ENCODE measurements at places on chromosomes 1 and 21.

DNA sequence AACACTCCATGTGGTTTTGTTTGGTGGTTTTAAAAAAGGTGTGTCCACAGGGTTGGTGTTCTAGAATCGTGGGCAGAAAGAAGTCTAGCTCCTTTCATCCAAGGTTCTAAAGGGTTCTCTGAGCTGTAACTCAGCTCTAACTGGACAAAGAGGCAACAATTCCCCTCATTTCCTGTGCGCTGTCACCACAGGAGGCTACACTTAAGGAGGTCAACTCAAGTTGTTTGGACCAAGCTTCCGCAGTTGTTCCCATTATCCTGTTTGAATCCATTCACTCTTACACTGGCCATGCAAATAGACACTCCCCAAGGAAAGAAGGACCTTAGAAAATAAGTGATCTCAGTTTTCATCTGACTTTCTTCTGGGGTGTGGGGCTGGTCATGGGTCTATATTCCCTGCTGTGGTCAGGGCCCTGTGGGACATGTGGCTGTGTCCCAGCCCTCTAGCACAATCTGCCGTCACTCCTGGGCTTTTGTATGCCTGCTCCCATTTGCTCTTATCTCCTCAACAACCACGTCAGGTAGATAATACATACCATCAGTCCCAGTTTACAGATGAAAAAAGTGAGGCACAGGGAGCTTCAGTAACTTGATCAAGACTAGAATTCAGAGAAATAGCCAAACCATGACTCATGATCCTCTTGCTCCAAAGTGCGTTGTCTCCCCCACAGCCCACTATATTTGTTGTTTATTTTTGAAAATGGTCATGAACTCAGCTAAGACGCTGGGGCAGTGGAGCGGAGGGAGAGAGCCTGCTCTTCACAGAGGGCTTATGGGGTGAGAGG lies 103.6 kb downstream of the RHOU start:
- no peak for DNase-seq

GRCh38 chr1:108605633-108606032 lies 45.7 kb downstream of the EEIG2 start:
- no peak for DNase-seq

DNA sequence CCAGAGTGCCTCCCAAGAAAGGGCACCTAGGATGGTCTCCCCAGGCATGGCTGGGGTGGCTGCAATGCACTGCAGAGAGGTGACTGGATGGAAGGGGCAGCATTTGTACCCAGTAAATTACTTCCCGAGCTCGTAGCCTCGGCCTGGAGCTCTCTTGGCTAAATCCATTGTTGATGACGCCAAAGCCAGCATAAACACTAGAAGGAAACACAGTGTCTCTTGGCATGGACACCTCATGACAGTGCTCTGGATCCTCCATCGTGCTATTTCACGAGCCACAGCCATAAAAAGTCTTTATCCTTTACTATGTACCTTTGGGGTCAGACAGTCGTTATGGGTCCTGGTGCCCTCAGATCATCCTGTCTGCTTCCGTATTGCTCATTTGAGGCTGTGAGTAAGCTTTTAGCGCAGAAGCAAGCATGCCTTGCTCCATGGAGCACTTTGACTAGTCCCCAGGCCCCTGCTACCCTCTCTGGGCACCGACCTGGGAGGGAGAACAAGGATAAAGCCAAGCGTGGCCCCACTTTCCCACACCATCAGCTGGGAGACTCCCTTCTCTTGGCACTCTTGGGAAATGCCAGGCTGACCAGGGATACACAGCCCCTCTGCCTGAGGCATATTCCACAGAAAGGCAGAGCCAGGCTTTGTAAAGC lies 10.3 kb upstream of the PRELP start:
- no peak for DNase-seq

GRCh38 chr1:41681331-41682098 lies 197.0 kb upstream of the EDN2 start:
- DNase-seq: no peak

GRCh38 chr1:18606443-18607288 lies 24.0 kb upstream of the PAX7 start:
- DNase-seq: no peak

- DNase-seq: no peak
These were observed 9.4 kb downstream of the CORT start for GRCh38 chr1:10459184-10459583.

DNA sequence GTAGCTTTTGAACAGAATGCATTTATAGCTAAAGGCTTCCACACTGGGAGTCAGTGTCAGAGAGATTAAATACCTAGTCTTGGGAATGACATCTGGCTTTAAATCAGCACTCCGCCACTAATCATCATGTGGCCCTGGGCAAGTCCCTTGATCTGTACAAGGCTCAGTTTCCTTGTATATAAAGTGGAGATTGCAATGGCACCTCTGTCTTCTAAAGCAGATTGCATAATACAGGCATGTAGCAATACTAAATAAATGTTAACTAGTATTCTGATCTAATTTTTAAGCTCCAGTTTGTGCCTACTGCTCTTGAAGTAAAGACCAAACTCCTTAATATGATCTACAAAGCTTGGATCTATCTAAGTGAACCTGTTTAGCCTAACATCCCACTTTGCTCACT lies 249.4 kb downstream of the PLPP3 start:
- DNase-seq: no peak

- no peak for DNase-seq
These were observed 122.2 kb downstream of the RUNX1 start for GRCh38 chr21:34926803-34927467.

DNA sequence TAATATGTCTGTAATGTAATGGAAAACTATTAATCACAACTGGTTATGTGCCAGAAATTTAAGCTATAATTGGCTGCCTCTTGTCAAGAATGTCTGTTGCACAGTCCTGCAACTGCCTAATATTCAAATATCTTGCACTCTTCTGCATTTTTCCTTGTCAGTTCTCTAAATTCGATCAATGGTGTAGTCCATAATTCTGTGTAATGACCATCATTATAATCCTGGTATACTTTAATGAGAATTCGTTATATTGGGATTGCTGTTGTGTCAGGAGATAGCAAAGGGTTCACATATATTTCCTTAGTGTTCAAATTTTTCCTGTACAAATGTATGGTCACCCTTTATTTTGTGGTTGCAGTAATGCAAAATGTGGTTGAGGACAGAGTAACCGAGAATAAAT lies 4.8 kb downstream of the NTNG1 start:
- DNase-seq: peak; percentile 95

GRCh38 chr1:225362805-225363204 lies 65.0 kb downstream of the LBR start:
- no peak for DNase-seq

GRCh38 chr1:201501812-201502510 lies 5.0 kb downstream of the CSRP1 start:
- DNase-seq: no peak

GRCh38 chr1:17423781-17424245 lies 15.7 kb downstream of the RCC2 start:
- DNase-seq: no peak
